Activated T-cell treated with anti-CD3 and anti-CD28 coated beads for 24 hours (primary cell): ENCODE measurements at places on chromosomes 5 and 9.

DNA sequence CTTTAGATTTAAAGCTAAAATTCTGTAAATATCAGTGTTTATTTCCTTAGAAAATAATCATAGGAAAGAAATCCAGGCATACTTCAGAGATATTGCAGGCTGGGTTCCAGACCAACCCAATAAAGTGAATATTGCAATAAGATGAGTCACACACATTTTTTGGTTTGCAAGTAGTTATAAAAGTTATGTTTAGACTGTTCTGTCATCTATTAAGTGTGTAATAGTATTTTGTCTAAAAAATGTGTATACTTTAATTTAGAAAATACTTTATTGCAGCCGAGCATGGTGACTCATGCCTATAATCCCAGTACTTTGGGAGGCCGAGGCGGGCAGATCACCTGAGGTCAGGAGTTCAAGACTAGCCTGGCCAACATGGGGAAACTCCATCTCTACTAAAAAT is 6.9 kb upstream of the RIC1 start:
- DNase-seq = no peak

GRCh38 chr5:60382716-60383115 is 317.2 kb downstream of the DEPDC1B start:
- no peak for DNase-seq

DNA sequence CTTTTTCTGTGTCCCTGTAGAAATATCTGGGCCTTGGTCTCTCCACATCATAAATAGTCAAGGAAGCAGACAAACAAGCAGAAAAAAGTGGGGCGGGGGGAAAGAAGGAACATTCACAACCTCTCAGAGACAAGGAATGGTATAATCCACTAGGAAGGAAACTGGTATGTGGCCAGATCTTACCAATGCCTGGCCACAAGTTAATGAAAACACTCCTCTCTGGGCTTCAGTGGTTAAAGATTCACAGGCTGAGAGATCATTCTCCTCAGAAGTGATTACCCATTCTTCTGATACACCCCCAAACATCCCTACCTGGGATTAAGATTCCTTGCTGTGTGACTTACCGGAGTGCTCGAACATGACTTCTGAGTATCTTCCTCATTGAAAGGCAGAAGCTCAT is 290.6 kb downstream of the MARCHF11 start:
- no peak for DNase-seq

DNA sequence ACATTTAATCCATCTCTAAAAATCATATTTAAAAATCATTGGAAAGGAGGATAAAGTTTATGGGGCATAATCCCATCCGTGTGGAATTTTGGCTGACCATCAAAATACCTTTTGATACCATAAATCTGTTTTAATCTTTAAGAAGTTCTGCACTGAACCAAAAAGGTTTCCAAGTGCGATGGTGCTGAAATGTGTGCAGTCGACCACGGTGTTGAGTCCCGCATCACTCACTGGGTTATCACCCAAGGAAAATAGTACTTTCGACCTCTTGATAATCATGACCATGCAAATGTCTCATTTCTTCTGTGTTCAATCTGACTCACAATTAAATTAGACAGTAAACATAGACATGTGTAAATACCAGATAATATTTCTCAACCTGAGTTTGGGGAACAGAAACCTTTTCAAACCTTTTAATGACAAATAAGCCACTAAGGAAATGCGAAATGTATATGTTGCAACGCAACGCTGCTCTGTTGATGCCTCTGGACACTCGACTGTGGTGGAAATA is 62.0 kb upstream of the CDH6 start:
- DNase-seq = no peak

- DNase-seq = no peak
These were observed 273.4 kb downstream of the DENND1A start for GRCh38 chr9:123656565-123656964.

GRCh38 chr5:178797546-178798440 is 62.0 kb upstream of the ZNF354B start:
- DNase-seq = no peak

GRCh38 chr9:121636341-121636865 is 15.0 kb upstream of the DAB2IP start:
- DNase-seq = no peak

- DNase-seq = no peak
These were observed 30.2 kb downstream of the AFAP1L1 start for GRCh38 chr5:149301744-149302380.

DNA sequence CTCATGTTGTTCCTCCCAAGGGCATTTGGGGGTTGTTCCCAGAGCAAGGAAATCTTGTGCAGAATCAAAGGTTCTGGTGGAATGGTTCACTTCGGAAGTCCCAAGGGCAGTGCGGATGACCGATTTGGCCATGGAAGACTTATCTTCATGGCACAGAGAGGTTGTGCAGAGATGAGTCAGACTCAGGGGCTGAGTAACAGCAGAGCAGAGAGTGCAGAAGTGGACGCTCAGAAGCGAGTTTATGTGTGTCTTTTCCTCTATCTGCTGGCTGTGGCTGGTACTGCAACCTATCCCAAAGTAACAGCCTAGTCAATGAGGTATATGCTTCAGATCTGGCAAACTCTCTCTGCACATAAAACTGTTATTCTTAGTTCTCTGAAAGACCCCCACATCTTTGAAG is 118.1 kb downstream of the DPYSL3 start:
- no peak for DNase-seq

DNA sequence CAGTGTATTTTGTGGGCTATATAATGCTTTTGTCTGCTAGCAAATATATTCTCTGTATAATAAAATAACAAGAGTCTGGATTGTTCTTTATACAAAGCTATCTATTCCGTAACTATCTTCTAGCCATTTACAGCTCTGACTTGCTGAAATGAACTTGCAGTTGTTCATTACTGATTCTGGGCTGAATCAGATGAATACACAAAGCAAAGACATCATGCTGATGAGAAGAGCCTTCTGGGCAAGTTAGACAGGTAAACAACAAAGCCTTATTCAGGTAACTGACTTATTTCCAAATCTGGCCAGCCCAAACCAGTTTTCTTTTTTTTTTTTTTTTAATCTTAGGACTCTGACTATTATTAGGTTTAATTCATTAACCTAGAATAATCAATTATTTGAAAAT is 255.5 kb downstream of the KIAA0825 start:
- no peak for DNase-seq

DNA sequence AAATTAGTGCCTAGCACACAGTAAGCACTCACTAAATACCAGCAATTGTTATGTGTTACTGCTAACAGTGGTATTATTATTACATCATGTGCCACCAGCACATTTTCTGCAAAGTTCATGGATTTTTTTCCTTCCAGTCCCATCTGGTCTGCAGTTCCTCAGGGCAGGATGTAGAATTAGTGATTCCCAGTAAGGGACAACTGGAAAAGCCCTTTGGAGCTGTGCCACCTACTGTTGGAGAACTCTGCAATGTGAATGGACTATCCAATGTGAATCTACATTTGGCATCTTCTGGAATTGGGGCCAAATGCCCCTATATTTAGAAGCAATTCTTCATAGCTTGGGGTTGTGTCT is 154.0 kb downstream of the CDH6 start:
- DNase-seq = no peak

DNA sequence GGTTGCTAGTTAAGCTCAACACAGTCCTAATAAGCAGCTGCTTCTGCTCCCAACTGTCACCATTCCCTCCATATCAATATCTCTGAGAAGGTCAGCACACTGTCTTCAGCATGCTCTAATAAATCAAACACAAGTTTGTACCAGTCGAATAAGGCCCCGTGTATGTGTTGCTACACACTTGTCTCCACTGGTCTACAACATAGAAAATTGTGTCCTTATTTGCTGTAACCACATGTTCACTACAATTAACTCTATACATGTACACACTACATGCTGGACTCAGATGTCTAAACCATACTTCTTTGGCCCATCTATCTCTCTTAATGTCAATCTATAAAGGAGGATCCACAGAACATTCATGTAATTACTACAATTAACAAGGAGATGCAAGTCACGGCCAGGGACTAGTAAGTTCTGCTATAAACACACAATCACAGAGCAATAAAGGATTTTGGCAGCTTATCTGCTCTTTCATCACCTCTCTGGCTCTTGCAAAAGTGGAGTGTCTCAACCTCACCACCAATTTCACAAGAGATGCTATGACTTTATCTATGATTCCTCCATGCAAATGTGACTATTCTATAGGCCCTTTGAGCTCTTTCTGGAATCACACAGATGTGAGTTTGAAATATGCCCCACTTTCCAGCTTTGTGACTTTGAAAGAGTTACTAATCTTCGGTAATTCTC is 143.9 kb downstream of the SEMA5A start:
- no peak for DNase-seq

- no peak for DNase-seq
These were observed 996.4 kb upstream of the WWC1 start for GRCh38 chr5:167294882-167295680.

- DNase-seq = no peak
These were observed 130.6 kb downstream of the CACNA1B start for GRCh38 chr9:138007918-138008841.

DNA sequence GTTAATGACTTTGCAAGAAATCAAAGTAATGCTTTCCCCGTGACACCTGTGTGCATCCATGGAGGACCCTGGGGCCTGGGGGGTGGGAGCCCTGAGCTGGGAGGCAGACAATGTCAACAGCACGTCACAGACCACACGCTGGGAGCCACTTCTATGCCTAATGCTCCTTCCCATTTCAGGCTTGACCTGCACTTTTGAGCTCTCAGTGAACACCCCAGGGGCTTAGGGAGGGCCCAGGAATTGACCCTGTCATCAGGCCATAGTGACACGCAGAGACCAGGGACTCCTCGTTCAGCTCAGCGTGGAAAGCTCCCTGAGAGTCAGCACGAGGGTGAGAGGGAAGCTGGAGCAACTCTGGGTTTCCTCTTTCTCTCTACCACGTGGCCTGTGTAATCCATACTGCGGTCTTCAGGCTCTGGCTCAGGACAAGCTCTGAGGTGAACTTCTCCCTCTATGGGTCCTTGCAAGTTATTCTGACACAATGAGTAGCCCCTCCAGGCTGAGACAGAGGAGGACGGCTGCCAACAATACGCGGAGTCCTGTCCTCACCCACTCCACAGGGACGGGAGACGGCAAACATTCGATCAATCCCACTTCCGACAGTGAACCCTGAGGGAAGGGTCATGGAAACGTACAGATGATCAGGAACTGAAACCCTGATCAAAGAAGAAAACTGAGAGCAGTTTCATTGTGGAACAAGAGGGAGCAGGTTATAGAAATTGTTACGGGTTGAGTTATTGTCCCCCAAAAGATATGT is 130.8 kb upstream of the IRX4 start:
- no peak for DNase-seq

- no peak for DNase-seq
These were observed 7.6 kb upstream of the OTULIN start for GRCh38 chr5:14656898-14657297.

GRCh38 chr9:96725576-96725975 is 52.3 kb downstream of the ZNF510 start:
- no peak for DNase-seq

GRCh38 chr9:106771608-106772007 is 91.4 kb upstream of the ZNF462 start:
- DNase-seq = no peak
